ENCODE measurements at places on chromosomes 1 and 21.

GRCh38 chr1:185358957-185359356 lies 41.9 kb upstream of the IVNS1ABP start:
- DNase-seq: no peak

DNA sequence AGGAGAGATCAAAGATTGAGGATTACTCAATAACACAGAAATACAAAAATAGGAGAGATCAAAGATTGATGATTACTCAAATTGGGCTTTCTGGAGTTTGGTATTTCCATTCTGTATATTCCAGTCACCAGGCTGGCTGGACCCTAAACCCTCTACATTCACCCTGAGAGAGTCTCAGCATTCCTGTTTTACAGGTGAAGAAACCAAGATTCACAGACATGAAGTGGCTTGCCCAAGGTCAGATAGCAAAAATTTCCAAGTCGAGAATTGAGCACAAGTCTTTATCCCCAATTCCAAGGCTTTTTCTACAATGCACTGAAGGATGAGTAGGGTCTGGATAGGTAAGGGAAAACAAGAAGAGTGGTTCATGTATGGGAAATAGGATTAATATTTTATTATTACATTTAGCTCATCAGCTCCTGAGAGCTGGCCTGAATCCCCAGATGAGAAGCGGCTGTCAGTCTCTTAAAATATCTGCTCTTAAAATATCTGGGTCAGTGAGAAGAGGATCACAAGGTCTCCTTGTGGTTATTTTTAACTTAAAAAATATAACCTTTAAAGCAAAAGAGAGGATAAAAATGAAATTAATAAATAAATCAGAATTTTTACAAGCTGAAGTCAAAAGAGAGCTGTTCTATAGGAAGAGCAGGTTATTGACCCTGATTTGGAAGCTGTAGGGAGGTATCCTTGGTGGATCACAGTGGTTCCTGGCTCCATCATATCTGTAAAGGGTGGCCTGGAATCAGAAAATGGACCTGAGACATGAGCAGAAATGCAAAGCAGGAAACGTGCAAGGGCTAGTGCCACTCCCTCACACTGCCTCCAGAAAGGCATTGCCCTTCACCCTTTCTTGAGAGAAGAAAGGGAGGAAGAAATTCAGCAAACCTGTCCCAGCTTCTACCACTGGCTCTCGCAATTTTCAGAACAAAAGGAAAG lies 29.1 kb upstream of the SEC16B start:
- DNase-seq: no peak

- no peak for DNase-seq
These were observed 108.9 kb upstream of the ADAR start for GRCh38 chr1:154716614-154717527.

GRCh38 chr1:173590557-173590956 lies 12.3 kb downstream of the SLC9C2 start:
- no peak for DNase-seq

DNA sequence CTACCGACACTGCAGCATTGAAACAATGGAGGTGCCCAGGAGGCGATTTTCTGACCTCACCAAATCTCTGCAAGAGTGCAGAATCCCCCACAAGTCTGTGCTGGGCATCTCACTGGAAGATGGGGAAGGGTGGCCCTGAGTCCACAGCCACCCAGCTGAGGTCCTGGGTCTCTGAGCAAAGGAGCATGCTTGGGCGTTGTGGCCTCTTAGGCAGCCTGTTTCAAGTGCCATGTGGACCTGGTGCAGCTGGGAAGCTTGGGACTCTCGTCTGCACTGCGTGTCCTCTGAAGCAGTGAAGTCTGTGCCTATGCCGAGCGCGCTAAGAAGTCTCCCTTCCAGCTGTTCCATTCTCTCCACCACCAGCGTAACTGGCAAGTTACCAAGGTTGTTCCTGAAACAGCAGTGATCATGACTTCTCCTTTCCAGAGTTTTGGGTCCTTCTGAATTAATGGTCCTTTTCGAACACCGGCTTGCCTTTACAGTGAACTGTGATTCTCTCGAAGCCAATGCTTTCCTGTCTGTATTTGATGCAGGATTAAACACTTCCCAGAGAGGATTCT lies 5.0 kb upstream of the PLA2G2C start:
- no peak for DNase-seq

GRCh38 chr1:246728311-246728710 lies 4.1 kb downstream of the SCCPDH start:
- DNase-seq: no peak

DNA sequence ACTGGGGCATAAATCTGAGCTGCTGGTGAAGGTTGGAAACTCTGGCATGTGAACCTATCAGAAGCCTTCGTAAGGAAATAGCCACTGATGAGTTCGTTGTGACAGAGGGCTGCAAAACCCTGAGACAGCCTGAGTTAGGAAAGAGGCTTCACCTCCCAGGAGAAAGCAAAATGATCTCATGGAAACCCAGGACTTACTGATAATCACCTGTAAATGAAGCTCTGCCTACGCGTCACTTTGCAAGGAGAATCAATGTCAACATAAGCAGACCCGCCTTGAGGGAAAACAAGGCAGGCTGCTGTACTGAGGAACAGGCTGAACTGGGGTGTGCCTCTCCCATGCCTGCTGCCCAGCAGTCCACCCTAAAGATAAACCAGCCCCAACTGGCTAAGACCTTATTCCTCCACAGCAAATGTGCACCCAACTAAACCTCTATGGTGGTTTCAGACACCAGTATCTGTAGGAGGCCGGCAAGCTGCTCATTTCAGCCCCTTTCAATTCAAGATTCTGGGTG lies 46.8 kb upstream of the SLC44A3 start:
- no peak for DNase-seq

- no peak for DNase-seq
These were observed 44.7 kb upstream of the PAXBP1 start for GRCh38 chr21:32816261-32816660.

GRCh38 chr1:213779228-213779627 lies 208.5 kb upstream of the PROX1 start:
- DNase-seq: no peak

GRCh38 chr1:243549108-243549507 lies 293.3 kb downstream of the SDCCAG8 start:
- no peak for DNase-seq

DNA sequence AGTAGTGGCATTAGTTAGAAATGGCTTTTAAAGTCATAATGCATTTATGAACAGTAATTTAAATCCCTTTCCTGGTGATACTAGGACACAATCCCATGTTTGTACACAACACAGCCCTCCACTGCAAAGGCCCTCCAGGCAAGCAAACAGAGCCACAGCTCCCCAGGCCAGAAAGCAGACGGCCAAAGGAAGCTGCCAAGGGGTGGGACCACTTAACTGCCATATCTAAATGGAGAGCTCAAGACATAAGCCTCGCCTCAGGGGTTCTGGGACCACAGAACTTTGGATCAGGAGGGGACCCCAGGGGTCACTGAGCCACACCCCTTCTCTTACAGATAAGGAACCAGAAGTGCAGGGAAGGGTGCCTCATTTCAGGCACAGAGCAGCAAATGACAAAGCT lies 189.7 kb downstream of the KCNH1 start:
- DNase-seq: no peak

DNA sequence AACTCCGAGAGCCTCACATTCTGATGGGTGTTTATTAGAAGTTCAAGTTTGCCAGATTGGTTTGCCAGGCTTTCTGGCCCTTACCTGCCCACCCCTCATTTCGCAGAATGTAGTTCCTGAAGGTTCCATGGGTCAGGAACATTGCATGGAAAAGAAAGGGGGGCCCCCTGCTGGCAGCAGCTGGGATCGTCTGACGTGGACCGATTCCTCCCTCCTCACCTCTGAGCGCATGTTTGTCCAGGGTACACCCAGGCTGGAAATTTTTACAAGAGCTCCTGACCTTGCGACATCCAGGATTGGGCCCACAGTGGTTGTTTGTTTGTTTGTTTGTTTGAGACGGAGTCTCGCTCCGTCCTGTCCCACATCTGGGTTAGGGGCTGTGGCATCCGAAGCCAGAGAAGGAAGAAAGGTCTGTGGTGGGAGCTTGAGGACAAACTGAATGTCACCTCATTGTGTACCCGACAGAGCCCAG lies 126.0 kb upstream of the TMEM51 start:
- DNase-seq: peak; percentile 48

DNA sequence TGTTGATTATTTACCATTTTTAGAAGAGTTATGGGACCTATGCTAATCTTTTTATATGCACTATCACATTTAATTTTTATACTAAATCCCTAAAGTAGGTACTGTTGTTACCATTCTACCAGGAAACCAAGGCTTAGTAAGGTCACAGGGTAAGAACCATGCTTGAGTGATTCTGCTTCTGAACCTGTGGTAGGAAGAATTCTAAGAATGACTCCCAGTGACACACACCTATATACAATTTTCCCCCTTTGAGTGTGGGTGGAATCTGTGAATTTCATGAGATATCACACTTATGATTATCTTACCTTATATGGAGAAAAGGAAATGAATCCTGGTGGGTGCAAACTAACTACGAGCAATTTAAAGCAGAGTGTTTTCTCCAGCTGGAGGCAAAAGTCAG lies 391.0 kb downstream of the USH2A start:
- no peak for DNase-seq

DNA sequence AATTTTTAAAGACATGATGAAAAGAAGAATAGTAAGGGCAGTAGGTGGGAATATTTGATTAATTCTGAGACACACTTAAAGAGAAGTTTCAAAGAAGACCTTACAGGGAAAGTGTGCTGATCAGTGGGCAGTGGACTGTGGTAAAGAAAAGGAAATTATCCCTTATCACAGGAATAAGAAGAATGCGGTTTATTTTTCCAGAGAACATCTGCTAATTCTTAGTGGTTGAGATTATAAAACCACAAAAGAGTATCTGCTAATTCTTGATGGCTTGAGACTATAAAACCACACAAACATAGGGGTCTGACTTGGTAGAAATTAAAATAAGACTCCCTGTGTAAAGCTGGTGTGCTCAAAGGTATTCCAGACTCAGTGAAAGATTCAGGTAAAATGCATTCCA lies 60.0 kb upstream of the KCTD3 start:
- DNase-seq: no peak
